ENCODE measurements at places on chromosomes 7 and 10.

DNA sequence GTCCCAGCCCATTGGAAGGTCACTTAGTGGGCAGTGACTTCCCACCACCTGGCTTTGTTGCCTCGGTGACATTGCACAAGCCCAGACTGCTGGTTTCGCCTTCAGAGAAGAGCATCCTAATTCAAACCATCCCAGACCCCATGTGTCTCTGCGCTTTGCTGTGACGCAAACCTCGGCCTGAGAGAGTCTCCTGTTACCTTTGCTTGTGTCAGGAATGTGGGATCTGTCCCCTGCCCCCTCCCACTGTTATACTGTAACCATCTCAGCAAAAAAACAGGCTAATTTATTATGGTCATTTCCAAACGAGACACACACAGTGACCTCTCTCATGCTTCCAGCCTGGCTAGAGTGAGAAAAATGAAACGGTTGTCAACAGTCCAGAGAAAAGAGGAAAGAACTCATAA, 25.0 kb upstream of the AQP1 start:
- no peak for DNase-seq

DNA sequence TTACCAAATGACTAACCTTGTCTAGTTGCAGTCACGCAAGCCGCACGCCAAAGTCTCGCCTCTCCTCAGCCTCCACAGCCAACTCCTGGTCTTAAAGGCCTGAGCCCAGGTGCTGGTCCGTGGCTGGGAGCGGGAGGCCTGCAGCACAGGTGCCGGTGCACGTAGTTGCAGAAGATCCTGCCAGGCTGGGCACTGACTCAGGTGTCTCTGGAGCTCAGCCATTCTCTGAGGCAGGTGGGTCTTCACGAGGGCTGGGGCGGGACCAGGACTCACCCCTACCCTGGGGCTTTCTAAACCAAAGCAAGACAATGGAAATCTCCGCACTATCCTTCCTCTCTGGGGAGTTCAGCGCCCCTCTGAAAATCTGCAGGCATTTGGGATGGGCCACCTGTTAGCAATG, 216.4 kb downstream of the MLLT10 start:
- no peak for DNase-seq

DNA sequence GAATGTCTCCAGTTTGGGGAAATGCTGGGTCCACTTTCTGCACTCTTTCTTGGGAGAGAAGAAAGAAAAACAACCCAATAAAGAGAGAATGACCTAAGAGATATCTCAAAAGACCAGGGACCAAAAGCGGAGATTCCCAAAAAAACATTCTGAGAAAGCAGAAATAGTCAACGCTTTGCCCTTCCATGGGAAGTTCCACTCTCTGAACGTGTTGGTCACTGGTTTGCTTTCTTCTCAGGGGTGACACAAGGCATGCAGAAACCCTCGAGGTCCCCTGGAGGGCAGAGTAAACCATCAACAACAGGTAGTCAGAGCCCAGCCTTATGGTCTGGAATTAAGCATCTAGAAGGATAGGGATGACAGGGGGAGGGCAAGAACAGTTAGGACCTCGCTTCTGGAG, 26.2 kb upstream of the AOAH start:
- DNase-seq: no peak

- no peak for DNase-seq
Observed at GRCh38 chr10:93440591-93441091, 41.5 kb downstream of the MYOF start.

GRCh38 chr10:78491812-78492211, 458.1 kb downstream of the RPS24 start:
- DNase-seq: no peak

DNA sequence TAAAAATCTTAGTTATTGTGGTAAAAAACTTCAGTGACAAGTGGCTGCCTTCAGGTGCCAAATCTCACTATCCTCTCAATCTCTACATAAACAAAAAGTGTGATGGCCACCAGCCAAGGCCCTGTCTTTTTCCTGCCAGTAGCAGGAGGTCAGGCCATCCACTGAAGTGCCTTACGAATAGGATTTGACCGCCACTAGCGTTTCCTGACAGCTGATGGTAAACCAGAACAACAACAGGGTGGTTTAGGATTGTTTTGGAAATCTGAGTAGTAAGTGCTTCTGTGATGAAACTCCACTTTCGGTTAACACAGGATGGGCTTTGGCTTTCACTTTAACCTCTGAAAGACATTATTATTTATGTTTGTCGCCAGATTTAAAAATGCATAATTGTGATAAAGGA, 55.7 kb upstream of the OGDHL start:
- DNase-seq: no peak
